Kasumi-1 (cell line): ENCODE measurements at places on chromosomes 2 and 18.

DNA sequence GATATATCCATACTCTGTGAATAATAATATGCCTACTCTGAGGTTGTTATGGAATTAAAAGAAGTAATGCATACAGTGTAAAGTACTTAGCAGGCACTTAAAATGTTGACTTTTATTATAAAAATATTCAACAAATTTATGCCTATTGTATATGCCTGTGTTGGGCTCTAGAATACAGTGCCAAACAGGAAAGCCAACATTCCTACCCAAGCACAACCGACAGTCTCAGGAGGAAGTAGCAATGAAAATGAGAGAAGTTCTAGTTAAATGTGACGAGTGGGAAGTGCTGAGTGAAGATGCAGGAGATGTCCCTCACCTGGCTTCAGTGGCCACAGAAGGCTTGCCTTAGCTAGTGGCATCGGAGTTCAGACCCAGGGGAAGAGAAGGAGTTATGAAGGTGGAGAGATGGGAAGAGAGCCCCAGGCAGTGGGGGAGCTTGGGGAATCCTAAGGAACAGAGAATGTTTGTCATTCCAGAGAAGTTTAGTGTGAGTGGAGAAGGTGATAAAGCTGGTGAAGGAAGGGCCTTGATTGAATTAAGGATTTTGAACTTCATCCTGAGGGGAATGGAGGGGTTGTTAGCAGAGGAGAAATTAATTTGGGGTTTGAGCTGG lies 105.4 kb upstream of the CNGA3 start:
- no peak for DNase-seq

DNA sequence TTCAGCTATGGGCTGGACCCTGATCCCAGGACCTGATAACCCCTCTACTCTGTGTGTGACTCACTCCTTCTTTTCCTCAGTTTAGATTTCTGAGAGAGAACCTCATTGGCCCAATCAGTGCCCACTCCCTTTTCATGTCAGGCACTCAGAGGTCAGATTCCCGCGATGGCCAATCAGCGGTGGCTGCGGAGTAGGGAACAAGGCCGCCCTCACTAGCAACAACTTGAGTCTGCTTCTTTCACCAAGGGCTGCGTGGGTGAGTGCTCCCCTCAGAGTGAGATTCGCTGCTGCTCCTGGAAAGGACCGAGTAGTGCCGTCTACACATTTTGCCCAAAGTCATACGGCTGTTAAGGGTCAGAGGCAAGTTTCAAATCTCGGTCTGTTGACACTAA lies 34.7 kb downstream of the NPPC start:
- no peak for DNase-seq

GRCh38 chr2:163592954-163593622 lies 142.7 kb downstream of the FIGN start:
- DNase-seq, result no peak

DNA sequence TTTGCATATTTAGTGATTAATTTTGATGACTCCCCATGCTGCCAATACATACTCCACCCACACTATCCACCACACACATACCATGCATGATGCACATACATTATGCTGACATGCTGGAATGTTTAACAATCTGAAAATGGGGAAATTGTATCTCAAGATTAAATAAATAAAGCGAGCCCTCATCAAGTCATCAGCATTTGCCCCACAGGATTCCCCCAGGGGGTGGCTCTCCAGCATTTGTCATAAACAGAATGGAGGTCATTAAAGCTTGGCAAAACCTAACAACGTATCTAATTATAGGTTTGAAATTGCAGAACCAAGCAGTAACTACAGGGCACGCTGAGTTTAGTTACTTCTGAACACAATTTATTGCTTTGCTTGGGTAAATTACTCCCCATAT lies 141.2 kb upstream of the TACR1 start:
- DNase-seq, result no peak

DNA sequence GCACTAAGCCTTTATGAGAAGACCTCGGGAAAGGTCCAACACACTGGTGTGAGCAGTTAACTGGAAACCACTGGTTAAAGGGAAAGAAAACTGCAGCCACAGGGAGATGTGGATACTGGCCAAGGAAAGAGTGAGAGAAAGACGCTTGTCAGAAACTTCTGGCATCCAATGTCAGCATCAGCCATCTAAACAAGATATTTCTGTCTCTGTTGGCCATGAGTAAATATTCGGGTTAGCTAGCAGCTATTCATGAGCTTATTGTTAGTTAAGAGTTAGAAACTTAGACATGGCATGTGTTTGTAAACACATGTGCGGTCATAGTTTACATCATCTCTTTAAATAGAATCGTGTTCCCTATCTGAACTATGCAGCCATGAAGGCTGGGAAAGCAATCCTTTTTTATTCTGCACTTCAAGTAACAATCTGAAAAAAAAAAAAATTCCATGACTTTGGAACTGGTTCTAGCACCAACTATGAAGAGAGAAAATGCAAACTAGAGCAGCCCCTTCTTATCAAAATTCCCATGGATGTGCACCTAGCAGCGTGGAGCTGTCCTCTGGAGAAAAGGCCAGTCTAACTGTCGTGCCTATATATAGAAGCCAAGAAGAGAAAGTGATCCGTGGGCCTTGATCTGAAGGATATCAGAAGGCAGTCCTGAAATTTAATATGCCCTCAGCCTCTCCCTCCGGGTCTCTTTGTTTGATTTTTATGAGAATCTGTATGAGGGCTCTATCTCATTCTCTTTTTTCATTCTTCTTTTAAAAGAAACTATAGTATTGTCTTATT lies 84.0 kb upstream of the RFX8 start:
- no peak for DNase-seq
